ENCODE measurements at places on chromosomes 16 and 17.

DNA sequence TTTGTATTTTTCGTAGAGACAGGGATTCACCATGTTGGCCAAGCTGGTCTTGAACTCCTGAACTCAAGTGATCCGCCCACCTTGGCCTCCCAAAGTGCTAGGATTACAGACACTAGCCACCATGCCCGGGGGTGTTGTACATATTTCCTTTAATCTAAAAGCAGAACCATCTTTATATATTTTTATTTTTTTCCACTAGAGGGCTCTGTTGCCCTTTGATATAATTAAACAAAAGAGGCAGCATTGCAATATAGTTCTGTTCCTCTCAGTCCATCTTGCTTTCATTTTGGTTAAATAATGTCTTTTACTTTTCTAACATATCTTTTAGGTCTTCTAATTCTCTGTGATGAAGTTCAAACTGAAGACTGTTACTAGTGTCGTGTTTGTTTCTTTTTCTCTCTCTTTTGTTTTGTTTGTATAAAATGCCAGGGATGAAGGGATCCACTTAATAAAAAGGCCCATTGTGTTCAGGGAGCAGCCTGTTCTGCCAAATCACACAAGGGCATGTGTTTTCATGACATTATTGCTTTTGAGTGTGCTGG, 23.4 kb downstream of the WWOX start:
- no peak for DNase-seq

GRCh38 chr16:85898521-85899442, at the start of gene IRF8:
IRF8 (plus strand) TSS chr16:85899162; CDS start chr16:85903016, 3,854 bp downstream.
- DNase-seq: peak; percentile 76

DNA sequence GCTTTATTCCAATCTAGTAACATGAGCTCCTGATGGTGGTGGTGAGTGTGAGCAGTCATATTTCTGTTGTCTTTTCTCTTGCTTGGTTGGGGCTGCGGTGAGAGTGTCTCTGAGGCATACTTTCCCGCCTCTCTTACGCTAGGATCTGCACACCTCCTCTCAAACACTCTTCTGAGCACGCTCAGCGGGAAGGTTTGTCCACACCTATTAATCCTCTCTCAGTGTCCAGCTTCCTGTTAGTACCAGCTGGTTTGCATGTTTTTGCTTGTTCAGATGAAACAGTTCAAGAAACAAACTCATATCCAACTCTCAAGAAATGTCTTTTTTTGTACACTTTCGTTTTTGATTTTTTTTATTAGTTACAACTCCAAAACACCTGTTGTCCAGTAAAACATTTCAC, 89.5 kb downstream of the CCDC182 start:
- no peak for DNase-seq

GRCh38 chr17:17670701-17671305, 10.5 kb upstream of the RAI1 start:
- no peak for DNase-seq

DNA sequence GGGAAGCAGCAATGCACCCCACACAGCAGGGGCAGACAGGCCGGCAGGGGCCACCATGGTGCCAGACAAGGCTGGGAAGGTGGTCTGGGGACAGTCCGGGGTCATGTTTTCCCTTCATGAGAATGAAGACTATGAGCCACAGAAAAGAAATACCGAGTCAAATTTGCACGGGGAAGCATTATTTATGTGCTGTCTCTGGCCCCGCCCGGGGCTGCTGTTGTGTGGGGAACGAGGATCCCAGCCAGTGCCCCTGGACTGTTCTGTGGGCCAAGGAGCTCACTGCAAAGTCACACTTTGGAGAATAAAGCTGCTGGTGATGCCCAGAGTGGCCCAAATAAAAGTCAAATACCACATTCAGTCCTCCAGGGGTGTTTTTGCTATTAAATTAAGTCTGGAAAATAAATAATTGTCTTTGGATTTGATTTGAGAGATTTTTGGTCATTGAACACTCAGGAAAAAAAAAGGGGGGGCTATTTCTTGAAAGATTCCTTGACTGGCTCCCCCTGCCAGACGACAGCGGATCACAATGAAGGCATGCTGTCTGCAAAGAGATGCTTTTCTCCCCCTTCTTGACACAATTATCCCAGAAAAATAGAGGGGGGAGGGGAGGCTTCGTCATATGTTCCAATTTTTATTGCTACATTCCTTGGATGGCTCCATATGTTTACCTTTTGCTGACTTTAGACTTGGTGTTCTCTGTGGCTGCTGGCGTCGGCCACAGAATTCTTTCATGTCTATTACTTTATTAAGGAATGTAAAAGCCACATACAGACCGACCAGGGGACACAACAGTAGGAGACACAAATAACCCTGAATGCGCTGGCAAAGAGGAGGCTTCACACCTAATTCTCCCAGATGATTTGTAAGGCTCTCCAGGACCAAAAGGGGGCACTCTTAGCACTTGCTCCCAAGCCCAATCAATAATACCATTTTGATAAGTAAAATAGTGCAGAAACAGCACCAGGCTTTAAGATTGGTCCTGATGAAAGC, 27.1 kb upstream of the ANKFN1 start:
- no peak for DNase-seq

DNA sequence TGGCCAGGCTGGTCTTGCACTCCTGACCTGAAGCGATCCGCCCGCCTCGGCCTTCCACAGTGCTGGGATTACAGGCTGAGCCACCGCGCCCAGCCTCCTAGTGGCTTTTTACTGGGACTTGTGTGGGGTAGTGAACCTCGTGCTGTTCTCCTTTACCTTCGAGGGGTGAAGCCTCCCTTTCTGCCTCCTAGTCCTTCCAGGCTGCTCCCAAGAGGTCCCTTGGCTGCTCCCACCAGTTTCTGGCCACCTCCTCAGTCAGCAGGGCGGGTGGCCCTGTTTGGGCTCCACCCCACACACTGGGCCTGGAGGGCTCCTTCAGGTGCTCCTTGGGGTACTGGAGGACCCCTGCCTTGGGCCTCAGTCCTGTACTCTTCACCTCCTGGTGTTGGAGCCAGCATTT, 70.9 kb upstream of the ZNF750 start:
- DNase-seq: no peak

- no peak for DNase-seq
These were observed 8.0 kb downstream of the GRIN2C start for GRCh38 chr17:74851612-74852236.

- no peak for DNase-seq
These were observed 6.9 kb upstream of the TMEM98 start for GRCh38 chr17:32921017-32921416.

- no peak for DNase-seq
These were observed 52.7 kb downstream of the BEAN1 start for GRCh38 chr16:66479661-66480264.

- DNase-seq: no peak
These were observed 1.6 kb downstream of the HEATR3 start for GRCh38 chr16:50067290-50067853.

DNA sequence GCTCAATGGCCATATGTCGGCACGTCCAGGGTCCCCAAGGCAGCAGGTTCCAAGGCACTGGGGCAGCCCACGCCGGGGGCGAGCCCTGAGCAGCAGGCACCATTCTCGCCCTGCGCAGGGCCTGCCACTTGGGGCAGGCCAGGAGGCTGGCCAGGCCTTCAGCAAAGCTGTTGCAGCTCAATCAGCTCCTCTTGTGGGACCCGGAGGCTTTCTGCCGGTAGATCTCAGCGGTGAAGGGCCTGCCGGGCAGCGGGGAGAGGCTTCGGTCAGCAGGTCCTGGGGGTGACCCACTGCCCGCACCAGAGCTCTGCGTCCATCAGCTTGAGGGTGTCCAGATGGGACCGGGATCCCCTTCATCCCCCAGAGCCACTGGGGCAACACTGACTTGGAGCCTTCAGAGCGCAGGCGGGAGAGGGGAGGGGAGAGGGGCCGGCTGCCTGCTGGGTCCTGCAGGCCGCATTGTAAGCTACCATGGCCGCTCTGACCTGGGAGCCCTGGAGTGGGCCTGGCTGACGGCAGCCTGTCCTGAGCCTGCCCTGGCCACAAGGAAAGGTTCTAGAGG, 9.5 kb upstream of the RASD1 start:
- no peak for DNase-seq

DNA sequence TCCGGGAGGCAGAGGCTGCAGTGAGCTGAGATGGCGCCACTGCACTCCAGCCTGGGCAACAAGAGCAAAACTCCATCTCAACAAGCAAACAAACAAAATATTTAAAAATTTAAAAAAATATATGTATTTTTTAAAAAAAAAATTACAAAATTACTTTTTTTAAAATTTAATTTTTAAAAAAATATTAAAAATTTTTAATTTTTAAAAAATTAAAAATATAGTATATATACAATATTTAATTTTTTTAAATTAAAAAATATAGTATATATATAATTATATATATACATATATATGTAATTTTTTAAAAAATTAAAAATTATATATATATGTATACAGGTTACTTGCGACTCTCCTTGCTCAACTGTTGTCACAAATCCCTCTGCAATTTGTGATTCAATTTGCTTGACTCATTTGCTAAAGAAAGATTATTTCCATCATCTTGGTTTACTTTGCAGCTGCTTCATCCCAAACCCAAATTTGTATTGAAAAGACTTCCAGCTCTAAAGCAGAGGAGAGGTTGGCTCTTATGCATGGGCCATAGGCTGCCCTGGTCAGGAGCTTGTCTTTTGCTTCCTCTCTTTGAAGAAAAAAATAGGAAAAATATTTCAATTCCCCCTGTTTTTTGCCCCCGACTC, 247.4 kb upstream of the IRX3 start:
- no peak for DNase-seq

DNA sequence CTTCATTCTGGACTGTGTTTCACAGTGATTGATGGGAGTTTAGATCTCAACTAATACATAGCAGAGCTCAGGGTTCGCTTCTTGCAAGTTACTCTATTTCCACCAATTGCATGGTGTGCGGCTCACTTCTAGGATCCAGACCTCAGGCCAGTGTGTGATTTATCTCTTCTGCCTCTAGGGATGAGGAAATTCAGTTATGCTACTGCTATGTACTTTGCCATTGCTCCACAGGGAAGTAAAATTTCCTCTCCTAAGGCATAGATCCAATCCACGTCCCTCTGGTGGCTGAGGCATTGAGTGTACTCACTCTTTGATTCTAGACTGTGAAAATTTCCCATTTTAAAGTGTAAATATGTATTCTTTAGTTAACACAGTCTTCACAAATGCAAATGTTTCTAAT, 214.1 kb downstream of the HS3ST3B1 start:
- DNase-seq: no peak

DNA sequence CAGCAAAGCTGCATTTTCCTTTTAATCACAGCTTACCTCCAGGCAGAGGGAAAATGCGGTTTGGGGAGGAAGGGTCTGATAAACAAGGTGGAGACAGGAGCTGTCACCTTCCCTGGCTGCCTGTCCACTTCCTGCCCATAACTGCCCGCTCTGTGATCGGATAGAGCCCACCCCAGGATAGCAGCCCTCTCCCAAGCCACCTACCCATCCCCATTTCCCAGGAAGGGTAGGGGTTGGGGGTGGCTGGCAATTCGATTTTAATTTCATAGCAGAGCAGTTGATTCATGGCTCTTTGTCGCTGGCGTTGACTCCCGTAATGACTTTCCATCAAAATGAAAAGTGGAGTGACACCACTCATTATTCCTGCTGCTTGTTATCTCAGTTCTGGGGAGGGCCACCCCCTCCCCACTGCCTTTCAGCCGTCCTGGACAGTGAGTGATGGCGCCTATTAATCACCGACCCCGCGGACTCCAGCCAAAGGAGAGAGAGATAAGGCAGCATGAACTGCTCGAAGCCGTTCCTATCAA, 11.2 kb downstream of the CDK5RAP3 start:
- DNase-seq: no peak

GRCh38 chr17:16873174-16874035, 98.5 kb downstream of the TNFRSF13B start:
- peak; percentile 3 for DNase-seq

DNA sequence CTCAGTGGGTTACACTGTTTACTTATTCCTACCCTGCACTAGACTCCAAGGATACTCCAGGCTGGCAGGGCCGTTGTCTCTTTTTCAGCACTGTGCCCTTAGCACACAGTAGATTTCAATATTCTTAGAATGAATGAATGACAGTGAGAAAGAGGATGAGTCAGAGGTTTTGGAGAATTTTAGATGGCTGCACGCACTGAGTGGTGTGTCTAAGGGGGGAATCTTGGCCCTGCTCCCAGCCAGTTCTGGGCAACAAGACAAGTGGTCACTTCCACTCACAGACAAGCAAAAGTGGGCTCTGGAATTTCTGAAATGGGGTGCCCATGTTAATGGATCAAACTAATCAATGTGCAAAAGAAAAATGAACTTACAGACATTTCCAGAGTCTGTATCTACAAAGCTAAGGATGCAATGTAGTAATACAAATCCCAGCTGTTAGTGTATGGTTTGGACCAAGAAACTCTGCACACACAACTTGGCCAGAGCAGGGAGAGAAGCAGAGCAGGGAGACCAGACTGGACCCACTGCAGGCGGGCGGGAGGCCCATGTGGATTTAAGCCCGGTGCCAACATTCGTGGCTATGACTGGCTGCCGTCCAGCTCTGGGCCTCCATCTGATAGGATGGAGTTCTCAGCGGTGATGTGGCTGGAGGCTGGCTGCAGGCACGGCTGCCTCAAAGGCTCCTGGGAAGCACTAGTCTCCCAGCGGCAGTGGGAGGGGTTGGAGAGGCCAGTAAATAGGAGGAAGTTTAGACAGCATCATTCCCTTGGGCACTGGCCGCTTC, 95.6 kb upstream of the CDYL2 start:
- no peak for DNase-seq

GRCh38 chr17:76081295-76082210, 2.6 kb downstream of the ZACN start:
- no peak for DNase-seq

DNA sequence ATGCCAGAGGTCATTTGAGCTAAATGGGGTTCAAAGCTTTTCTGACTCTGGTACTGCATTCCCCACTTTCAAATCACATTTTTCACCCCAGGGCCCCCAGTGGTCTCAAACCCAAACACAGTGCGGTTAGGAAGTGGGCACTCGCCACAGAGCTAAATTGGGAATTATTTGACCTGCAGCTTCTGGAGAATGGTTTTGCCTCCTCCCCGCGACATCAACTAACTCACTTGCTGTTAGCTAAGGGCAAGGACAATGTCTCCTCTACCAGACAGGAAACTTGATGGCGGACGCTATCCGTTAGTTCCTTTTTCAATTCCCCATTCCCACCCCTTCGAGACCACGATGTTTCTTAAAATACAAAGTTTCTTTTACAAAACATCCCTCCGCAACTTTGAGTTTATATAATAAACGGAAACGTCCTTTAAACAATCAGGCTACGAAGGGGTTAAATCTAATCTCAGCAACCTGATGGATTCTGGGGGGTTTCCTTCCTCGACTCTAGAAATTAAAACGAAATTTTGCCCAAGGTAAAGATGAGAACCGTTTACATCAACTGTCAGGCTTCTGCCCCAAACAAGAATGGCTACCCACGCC, 500 bp upstream of the KAT7 start:
- DNase-seq: no peak

- DNase-seq: no peak
These were observed 6.2 kb downstream of the TUFM start for GRCh38 chr16:28839899-28840298.

- DNase-seq: no peak
These were observed 177.4 kb downstream of the PRKCB start for GRCh38 chr16:24013054-24013636.

- no peak for DNase-seq
These were observed 12.0 kb downstream of the MMP15 start for GRCh38 chr16:58037365-58038057.

Measured in stimulated activated CD4-positive, alpha-beta T cell treated with anti-CD3 and anti-CD28 coated beads, TNF-alpha, amount 100 ng/mL, for 4 hours (primary cell).